ENCODE measurements at places on chromosomes 11 and 22.
A peak's percentile ranks its signal among the peaks of the same experiment; 100 is the strongest.

- DNase-seq, result no peak
Measured at GRCh38 chr22:26095256-26095956, 73.9 kb upstream of the SEZ6L start.

DNA sequence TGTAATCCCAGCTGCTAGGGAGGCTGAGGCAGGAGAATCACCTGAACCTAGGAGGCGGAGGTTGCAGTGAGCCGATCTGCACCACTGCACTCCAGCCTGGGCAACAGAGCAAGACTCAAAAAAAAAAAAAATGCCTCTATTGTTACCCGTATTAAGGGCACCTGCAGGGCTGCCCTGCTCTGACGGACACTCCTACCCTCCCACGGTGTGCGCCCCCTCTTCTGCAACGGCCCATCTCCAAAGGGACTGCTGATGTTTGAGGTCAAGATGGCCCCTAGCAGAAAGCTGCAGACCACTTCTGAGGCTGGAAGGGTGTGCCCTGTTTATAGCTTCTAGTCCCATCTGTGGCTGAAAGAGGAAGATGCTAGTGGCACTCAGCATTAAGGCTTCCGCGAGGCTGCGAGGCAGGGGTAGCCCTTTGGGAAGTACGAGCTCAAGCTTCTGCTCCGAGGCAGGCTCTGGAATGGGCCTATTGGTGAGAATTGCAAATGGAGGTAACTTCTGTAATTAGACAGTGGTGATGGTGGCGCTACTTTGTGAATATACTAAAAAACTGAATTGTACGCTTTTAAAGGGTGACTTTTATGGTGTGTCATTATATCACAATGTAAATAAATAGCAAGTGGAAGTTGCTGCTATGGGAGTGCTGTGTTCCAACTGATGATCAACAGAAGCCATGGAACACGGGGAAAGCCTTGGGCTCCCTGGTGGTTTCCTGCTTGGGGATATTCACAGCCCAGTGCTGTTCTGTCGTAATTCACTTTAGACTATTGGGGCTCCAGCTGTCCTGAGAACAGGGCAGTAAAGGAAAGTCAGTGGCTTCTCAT is 24.3 kb downstream of the ARFGAP2 start:
- DNase-seq, result no peak

GRCh38 chr11:102302241-102302640 is 15.0 kb upstream of the BIRC3 start:
- no peak for DNase-seq

GRCh38 chr11:118081241-118081958 is 4.5 kb downstream of the TMPRSS4 start:
- no peak for DNase-seq

- no peak for DNase-seq
Measured at GRCh38 chr22:37184816-37185541, 3.1 kb downstream of the C1QTNF6 start.

DNA sequence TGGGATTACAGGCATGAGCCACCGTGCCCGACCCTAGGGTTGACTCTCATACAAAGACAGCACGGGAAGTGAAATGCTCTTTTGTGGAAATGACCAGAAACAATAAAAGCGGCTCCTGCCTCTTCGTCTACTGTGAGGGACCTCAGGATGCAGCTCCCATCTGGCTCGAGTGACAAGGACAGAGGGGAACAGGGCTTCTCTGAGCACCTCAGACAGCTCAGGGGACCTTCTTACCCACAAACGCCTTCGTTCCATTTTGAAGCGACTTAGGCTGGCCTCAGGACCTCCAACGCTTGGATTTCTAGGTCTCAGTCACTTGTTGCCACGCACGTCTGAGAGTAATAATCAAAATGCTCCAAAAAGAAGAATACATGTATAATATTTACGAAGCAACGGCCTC is 2.5 kb downstream of the PRAME start:
- DNase-seq, result no peak

- DNase-seq, result no peak
Measured at GRCh38 chr11:60974726-60975125, 3.2 kb downstream of the CD6 start.

DNA sequence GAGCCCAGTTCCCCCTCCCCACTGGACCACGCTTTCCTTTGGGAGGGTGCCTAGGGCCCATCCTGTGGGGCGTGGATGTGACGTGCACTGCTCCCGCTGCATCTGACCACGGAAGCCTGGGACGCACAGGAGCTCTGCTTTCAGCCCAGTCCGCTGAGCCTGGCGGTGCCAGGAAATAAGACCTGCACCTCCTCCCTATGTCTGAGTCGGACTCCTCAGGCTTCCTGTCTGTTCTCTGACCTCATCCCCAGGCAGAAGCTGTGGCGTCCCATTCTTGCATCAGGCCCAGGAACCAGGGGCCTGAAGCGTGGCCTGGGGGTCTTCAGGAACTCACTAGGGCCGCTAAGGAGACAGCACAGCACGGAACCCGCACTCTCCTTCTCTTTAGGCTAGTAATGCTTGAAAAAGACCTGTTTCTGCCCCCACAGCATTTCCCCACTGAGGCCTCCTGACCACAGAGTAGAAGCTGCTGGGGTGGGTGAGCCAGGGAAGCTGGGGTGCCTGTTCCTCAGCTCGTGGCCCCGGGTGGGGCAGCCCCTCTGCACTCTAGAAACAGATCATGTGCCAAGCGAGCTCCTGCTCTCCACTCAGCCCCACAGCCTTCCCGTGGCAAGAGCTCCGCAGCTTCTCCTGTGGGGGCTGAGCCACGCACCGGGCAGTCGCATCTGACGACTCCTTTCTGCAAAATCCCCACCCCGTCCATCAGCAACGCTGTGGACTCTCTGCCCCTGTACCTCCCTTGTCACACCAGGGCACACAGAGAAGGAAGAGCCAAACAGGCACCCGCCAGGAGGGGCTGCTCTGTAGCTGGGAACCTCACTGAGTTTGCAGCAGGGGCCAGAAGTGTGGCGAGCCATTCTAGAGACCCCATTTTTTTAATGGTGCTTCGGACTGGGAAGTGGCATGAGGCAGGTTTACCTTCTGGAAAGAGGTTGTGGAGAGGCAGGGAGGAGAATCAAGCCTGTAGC is 22.6 kb downstream of the MOV10L1 start:
- DNase-seq, result peak; percentile 46

GRCh38 chr11:17954395-17955252 is 58.2 kb downstream of the SERGEF start:
- no peak for DNase-seq

- DNase-seq, result peak; percentile 75
Measured at GRCh38 chr11:2892215-2892966, 6.8 kb upstream of the CDKN1C start.

GRCh38 chr11:102108734-102109440 is 1.4 kb upstream of the YAP1 start:
- DNase-seq, result no peak

GRCh38 chr22:30754971-30755758 is 60.5 kb downstream of the OSBP2 start:
- peak; percentile 57 for DNase-seq

GRCh38 chr11:3939211-3939610 is 83.7 kb downstream of the STIM1 start:
- DNase-seq, result no peak

DNA sequence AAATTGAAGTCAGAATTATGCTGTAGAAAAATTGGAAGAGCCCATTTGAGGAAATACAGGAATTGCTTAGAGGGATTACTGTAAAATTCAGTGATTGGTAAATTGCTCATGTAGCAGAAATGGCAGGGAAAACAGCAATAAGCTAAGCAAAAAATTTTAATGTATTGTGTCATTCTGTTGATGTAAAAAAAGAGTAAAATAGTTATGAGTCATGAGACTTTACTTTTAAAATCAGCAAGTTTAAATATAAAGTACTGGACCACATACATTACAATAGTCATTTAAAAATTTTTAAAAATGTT is 10.4 kb downstream of the PDHX start:
- DNase-seq, result no peak

- DNase-seq, result peak; percentile 64
Measured at GRCh38 chr11:124762624-124763155, 600 bp upstream of the ESAM start.

GRCh38 chr11:130261571-130261970 is 53.1 kb downstream of the ZBTB44 start:
- no peak for DNase-seq

DNA sequence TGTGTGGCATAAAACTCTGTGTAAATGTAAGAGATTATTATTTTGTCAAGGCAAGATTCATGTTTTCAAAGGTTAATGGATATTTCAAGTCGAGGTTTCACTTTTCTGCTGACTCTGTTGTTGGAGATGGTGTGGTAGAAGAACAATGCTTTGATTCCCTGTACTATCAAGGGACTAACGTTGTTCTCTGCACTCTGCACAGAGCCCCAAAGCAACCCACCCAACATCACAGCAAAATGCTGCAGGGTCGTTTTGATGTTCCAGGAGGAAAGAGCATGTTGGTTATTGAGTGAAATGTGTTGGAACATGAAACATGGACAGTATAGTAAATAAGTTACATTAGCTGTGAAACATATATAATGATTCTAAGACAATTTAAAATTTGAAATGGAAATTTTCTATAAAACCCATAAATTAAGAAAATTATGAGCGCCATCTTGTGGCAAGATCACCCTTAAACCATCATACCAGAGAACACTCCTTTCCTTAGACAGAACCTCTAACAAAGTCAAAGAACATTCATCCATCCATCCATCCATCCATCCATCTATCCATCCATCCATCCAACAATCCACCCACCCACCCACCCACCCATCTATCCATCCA is 164.4 kb upstream of the ZBED5 start:
- DNase-seq, result no peak

GRCh38 chr11:115916608-115917007 is 412.4 kb upstream of the CADM1 start:
- no peak for DNase-seq

- peak; percentile 93 for DNase-seq
Measured at GRCh38 chr11:124763156-124763947, 1.3 kb upstream of the ESAM start.

DNA sequence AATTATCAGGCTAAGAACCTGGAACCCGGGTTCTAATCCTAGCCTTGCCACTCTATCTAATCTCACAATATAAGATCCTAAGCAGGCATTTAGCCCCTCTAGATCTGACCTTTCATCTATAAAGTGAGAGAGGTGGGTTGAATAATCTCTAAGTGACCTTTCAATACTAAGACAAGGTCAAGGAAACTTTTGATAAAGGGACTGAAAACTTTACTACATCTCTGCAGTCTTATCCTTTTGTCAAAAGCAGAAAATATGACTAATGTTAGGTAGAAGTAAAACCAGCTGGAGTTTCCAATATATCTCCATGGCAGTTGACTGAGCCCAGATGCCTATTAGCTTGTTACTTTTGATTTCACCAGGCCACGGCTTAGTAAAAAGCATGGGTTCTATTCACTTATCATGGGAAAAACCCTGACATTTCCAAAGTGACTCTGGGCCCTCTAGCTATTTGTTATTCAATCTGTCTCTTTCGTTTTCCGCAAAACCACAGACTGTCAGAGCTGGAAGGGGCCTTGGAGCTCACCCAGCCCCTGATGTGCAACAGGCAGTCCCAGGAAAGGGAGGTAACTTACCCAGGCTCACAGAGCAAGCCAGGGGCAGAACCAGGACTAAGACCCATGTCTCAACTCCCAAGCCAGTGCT is 75.8 kb downstream of the RAB30 start:
- no peak for DNase-seq

- no peak for DNase-seq
Measured at GRCh38 chr22:49907807-49908206, 10.4 kb downstream of the ALG12 start.

DNA sequence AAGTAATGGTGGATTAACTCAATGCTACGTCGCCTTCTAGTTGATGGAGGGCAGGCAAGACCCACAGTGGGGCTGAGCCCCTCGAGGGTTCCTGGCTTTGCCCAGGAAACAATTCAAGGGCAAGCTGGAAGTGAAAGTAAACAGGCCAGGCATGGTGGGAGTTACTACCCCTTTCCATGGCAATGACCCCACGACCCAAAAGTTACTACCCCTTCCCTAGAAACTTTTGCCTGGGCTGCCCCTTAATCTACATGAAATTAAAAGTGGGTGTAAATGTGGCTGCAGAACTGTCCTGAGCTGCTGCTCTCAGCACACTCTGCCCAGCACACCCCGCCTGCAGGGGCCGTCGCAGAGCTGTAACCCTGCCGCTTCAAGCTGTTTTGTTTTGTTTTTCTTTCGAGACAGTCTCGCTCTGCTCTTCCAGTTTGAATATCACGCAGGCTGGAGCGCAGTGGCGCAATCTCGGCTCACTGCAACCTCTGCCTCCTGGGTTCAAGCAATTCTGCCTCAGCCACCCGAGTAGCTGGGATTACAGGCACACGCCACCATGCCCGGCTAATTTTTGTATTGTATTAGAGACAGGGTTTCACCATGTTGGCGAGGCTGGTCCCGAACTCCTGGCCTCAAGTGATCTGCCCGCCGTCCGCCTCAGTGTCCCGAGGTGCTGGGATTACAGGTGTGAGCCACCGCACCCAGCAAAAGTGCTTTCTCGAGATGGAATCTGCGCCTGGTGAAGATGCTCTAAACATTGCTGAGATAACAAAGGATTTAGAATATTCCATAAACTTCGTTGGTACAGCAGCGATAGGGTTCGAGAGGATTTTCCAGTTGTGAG is 5.9 kb upstream of the RNH1 start:
- no peak for DNase-seq

DNA sequence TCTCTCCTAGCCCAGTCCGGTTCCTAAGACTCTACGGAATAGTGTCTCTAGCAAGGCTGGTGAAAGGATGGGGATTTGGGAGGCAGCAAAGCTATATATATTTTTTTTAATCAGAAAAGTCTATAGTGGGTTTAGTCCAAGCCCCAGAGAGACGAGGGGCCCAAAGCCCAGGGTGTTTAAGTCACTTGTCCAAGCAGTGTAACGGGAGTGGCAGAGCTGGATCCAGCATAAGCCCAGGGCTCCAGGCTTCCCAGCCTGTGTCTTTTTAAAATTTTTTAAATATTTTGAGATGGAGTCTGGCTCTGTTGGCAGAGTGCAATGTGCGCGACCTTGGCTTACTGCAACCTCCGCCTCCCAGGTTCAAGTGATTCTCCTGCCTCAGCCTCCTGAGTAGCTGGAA is 6.8 kb downstream of the GRIK4 start:
- DNase-seq, result no peak

DNA sequence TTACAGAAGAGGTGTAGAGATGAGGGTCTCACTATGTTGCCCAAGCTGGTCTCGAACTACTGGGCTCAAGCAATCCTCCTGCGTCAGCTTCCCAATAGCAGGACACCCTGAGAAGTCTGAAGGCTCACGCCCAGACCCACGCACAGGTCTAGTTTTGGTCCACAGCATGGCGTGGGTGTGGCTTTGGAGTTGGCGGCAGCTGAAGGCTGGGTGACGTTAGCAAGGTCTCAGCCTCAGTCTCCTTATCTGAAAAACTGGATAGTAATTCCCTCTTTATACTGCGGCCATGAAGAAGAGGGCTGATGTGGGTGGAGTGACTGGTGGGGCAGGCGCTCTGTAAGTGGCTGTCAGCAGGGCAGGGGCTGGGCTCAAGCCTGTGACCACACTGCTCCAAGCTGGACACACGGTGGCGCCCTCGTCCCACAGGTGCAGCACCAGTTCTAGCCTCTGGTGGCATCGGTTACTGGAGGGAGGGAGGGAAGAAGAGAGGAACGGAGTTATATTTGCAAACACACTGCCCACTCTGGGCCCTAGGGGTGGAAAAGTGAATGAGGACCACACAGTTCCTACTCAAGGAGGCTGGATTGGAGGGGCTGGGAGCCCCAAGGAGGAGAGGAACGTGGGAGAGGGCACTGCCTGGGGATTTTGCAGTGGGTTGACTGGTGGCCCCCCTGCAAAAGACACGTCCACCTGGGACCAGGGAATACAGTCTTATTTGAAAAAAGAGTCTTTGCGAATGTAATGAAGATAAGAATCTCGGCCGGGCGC is 19.6 kb upstream of the CARD10 start:
- DNase-seq, result peak; percentile 94

GRCh38 chr11:118156531-118157185 is 4.0 kb upstream of the SCN4B start:
- no peak for DNase-seq

GRCh38 chr11:70097783-70098563 is 19.9 kb downstream of the ANO1 start:
- no peak for DNase-seq

Measured in endothelial cell (in vitro differentiated cells).